ENCODE measurements at places on chromosomes 3 and 15.

- no peak overlapping the region for H3K4me3 ChIP-seq
- H3K36me3 ChIP-seq, result no peaks in the 10 kb centered on the region
- H3K27ac ChIP-seq, result no peak overlapping the region
- no peak for DNase-seq
Measured at GRCh38 chr3:117846238-117846637, 1136.7 kb downstream of the TUSC7 start.

- H3K27ac ChIP-seq, result no peak within 1 kb of the TSS
- no peak for DNase-seq
- no peak within 1 kb of the TSS for H3K4me3 ChIP-seq
- peaks cover 7% of the 10 kb centered on the region for H3K36me3 ChIP-seq
- H3K4me1 ChIP-seq, result peaks cover 10% of the 10 kb centered on the region
Measured at GRCh38 chr3:151384741-151385174, at the start of gene P2RY12. TSS of gene P2RY12 (minus strand) at chr3:151384753. CDS start at chr3:151338845, 45,908 bp downstream.

DNA sequence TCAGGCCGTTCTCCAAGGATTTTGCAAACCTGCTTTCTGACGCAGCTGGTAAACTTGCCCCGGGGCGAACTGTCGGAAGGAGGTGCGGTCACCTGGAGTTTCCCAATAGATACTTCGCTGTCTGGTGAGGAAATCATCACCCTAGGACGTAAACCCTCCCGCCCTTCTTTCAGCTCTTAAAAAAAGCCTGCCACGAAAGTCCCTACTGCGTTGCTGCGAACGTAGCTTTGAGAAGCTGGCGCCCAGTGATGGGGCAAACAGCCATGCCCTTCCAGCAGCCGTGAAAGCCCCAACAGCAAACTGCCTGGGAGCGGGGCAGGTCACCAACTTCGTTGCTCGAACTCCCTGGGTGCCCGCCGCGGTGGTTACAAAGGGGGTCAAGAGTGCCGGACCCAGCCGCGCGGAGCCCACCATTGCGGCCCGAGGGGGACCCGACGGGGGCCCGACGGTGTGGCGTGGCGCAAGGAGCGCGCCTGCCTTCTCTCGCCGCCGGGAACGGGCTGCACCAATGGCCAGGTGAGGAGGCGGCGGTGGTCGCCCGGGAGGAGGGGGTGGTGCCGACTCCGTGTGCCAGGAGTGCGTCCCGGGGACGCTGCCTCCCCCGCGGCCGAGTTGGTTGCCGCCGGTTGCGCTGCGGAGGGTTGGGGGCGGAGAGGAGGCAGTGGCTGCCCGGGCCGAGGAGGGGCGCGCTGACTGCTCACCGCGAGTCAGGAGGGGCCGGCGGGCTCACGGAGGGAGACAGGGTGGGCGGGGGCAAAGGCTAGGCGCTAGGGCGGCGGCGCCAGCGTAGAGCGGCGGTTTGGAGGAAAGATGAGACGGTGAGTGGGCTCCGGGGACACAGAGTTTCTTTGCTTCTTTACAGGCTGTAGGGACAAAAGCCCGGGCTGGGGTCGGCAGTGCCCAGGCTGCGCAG is at the start of gene PHLDB2:
TSS of gene PHLDB2 (plus strand) at position 205 of the 913 bp plus-strand sequence. CDS start 24,813 bp downstream, outside the sequence.
- H3K27ac ChIP-seq, result peak within 1 kb of the TSS; percentile 98
- peak within 1 kb of the TSS; percentile 99 for H3K4me3 ChIP-seq
- no peaks in the 10 kb centered on the region for H3K36me3 ChIP-seq
- H3K4me1 ChIP-seq, result peaks cover 50% of the 10 kb centered on the region

- no peaks in the 10 kb centered on the region for H3K36me3 ChIP-seq
- no peak overlapping the region for H3K27ac ChIP-seq
- H3K4me3 ChIP-seq, result no peak overlapping the region
- no peaks in the 10 kb centered on the region for H3K27me3 ChIP-seq
- H3K4me1 ChIP-seq, result no peaks in the 10 kb centered on the region
Measured at GRCh38 chr3:6132684-6133432, 728.1 kb upstream of the GRM7 start.

DNA sequence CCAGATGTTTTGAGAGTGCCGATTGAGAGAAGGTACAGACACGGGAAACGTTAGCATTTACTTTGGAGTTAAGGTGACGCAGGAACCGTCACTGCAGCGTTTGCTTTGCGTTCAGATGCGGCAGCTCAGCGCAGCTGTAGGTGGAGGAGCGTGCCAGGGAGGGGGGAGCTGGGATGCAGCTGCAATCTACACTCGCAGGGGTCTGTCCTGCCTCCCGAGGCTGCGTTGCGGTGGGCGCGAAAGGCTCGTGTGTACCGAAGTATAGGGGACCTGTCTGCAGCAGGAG is 425 bp upstream of the FYTTD1 start:
- no peak for DNase-seq
- peak overlapping the region; percentile 82 for H3K4me3 ChIP-seq
- no peaks in the 10 kb centered on the region for H3K27me3 ChIP-seq
- peak overlapping the region; percentile 96 for H3K27ac ChIP-seq
- no peaks in the 10 kb centered on the region for H3K36me3 ChIP-seq

- DNase-seq, result no peak
- H3K27me3 ChIP-seq, result no peaks in the 10 kb centered on the region
- peaks cover 3% of the 10 kb centered on the region for H3K4me1 ChIP-seq
- no peak overlapping the region for H3K27ac ChIP-seq
Measured at GRCh38 chr15:41545218-41545617, 1.2 kb upstream of the RPAP1 start.

DNA sequence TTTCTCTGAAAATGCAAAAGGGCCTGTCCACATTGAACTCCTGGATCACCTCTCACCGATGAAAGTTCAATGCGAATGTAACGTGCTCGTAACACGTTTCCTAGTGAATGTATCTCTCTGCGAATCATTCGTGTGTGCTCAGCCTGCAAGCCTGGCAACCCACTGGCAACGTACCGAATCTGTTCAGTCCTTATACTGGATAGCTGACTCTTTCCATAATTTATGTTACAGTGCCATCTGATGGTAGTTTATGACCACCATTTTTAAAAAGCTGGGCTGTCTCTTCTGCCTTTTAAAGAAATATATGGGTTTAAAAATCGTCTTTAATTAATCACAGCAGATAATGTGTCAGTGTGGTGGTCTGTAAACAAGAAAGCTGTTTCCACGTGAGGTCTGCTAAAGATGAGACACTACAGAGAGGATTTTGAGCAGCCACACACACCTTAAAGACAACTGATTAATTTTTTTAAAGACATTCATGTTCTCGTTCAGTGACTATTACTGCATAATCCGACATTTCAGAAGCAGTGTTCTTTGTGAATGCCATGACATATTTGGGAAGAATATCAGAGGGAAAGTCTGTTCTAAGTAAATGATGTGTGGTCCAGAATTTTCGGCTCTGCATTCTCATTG is 69.4 kb upstream of the FOXP1 start:
- DNase-seq, result no peak
- H3K4me1 ChIP-seq, result peaks cover 16% of the 10 kb centered on the region
- H3K36me3 ChIP-seq, result no peaks in the 10 kb centered on the region
- no peaks in the 10 kb centered on the region for H3K27me3 ChIP-seq

DNA sequence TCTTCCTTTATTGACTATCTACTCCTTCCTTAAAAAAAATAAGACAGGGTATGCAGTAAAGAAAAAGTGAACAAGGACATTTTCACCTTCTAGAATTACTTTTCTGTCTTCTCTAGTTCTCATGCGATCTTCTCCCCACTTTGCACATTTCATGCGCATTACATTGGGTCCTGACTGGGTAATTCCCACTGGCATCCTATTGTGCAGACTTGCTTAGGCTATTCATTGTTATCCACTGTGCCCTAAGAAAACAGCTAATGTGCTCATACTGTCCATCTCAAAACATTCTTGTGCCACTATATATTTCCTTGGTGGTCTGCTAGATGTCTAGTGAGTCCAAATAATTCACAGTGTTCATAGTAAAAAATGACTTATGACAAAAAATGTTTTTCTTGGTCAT is 447.4 kb upstream of the ROBO1 start:
- H3K27me3 ChIP-seq, result no peaks in the 10 kb centered on the region
- H3K36me3 ChIP-seq, result no peaks in the 10 kb centered on the region
- no peaks in the 10 kb centered on the region for H3K4me1 ChIP-seq
- no peak overlapping the region for H3K4me3 ChIP-seq

- no peaks in the 10 kb centered on the region for H3K4me1 ChIP-seq
- H3K27ac ChIP-seq, result no peak overlapping the region
- H3K36me3 ChIP-seq, result no peaks in the 10 kb centered on the region
Measured at GRCh38 chr3:10522646-10523303, 17.4 kb upstream of the ATP2B2 start.

DNA sequence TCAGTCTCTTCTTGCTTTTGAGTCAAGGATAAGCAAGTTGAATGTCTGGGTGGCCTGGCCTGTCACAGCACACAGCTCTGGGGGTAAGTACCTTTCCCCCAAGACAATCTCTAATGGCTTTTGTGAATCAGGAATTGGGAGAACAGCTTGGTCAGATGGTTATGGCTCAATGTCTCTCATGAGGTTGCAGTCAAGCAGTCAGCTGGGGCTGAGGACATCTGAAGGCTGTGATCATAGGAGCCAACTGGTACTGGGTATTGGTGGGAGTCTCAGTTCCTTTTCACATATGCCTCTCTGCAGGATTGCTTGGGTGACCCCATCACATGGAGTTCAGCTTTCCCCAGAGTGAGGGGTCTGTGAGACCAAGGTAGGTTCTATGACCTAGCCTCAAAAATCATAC is 33.0 kb upstream of the TMEM158 start:
- no peak overlapping the region for H3K27ac ChIP-seq
- no peaks in the 10 kb centered on the region for H3K4me1 ChIP-seq
- H3K27me3 ChIP-seq, result peaks cover 16% of the 10 kb centered on the region
- no peaks in the 10 kb centered on the region for H3K36me3 ChIP-seq
- no peak overlapping the region for H3K4me3 ChIP-seq

- no peak overlapping the region for H3K4me3 ChIP-seq
- H3K4me1 ChIP-seq, result no peaks in the 10 kb centered on the region
- no peaks in the 10 kb centered on the region for H3K27me3 ChIP-seq
- no peaks in the 10 kb centered on the region for H3K36me3 ChIP-seq
- DNase-seq, result no peak
Measured at GRCh38 chr3:125220183-125220582, 7.6 kb upstream of the SLC12A8 start.

DNA sequence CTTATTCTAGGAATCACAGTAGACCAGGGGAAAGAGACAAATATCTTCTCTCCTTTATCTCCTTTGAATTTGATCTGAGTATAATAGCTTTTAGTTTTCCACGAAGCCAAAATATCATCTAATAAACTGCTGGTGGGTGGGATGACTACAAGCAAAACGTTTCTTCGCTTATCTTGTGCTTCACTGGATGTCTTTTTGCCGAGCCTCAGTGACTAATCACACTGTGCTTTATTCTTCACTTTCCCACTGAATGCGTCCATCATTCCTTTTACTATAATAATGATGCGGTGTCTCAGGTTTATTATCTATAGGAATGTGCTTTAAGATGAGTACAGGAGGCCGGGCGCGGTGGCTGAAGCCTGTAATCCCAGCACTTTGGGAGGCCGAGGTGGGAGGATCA is 32.5 kb downstream of the CEP152 start:
- no peak overlapping the region for H3K4me3 ChIP-seq
- no peaks in the 10 kb centered on the region for H3K27me3 ChIP-seq
- no peak overlapping the region for H3K27ac ChIP-seq
- no peaks in the 10 kb centered on the region for H3K4me1 ChIP-seq

GRCh38 chr3:115286529-115287197 is 139.6 kb upstream of the ZBTB20 start:
- H3K27ac ChIP-seq, result no peak overlapping the region
- H3K4me3 ChIP-seq, result no peak overlapping the region
- no peaks in the 10 kb centered on the region for H3K4me1 ChIP-seq

- H3K4me3 ChIP-seq, result no peak overlapping the region
- DNase-seq, result no peak
- H3K27ac ChIP-seq, result no peak overlapping the region
- peaks cover 8% of the 10 kb centered on the region for H3K27me3 ChIP-seq
- H3K4me1 ChIP-seq, result no peaks in the 10 kb centered on the region
- H3K36me3 ChIP-seq, result no peaks in the 10 kb centered on the region
Measured at GRCh38 chr15:26224266-26224665, 361.1 kb upstream of the ATP10A start.

DNA sequence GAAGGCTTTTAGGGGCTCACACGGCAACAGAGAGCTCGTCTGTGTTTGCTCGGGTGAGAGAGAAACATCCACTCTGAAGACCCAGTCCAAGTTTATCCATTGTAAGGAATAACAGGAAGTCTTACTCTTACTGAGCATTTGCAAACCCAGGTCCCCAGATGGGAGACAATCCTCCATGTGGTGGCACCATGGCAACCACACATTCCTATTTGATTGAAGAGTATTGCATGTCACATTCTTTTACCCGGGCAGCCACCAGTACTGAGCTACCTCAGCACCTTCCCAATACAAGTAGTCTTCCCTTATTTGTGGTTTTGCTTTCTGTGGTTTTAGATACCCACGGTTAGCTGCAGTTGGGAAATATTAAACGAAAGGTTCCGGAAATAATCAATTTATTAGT is 302.9 kb upstream of the RASGRP1 start:
- H3K27ac ChIP-seq, result no peak overlapping the region
- no peaks in the 10 kb centered on the region for H3K27me3 ChIP-seq
- H3K36me3 ChIP-seq, result no peaks in the 10 kb centered on the region
- DNase-seq, result no peak
- H3K4me3 ChIP-seq, result no peak overlapping the region

- peaks cover 14% of the 10 kb centered on the region for H3K27me3 ChIP-seq
- no peak for DNase-seq
- H3K4me1 ChIP-seq, result peaks cover 5% of the 10 kb centered on the region
- H3K36me3 ChIP-seq, result no peaks in the 10 kb centered on the region
- H3K27ac ChIP-seq, result no peak overlapping the region
- H3K4me3 ChIP-seq, result no peak overlapping the region
Measured at GRCh38 chr3:53200501-53201498, 39.8 kb downstream of the PRKCD start.

DNA sequence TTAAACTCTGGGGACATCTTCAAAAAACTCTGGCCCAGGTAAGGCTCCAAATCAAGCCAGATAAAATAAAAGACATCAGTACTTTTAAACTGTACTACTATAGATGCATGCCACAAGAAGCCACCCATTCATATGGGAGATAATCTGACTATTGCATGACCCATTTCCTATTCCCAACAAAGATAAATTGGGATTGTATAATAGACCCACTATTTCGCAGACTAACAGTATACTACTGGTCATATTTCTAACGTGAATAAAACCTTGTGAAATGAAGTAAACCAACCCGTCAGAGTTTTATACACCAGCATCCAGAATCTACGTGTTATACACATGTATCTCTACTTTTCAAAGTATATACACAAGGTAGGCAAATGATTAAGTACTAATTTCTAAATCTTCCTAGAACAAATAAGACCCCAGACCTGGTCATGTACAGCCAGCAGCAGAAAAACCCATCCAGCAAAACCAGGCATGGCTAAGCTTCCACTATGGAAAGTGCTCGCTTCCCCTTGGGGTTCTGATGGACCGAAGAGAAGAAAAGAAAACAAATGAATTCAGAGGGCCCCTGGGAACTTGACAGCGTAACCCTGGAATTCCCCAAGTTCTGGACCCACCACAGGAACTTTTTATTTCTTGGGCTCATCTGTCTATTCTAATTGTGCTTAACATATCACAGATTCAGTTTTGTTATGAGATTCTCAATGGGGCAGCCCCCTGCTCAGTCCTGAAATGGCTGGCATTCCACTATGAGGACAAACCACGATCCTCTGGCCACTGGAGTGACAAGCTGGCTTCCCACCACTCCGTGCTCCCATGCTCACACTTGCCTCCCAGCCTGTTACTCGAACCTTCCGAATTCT is 69.1 kb downstream of the MB21D2 start:
- H3K27me3 ChIP-seq, result no peaks in the 10 kb centered on the region
- no peak for DNase-seq
- H3K4me1 ChIP-seq, result peaks cover 55% of the 10 kb centered on the region
- peak overlapping the region; percentile 78 for H3K27ac ChIP-seq

All from mesothelial cell of epicardium (in vitro differentiated cells).